ENCODE measurements at places on chromosomes 2 and 18.

DNA sequence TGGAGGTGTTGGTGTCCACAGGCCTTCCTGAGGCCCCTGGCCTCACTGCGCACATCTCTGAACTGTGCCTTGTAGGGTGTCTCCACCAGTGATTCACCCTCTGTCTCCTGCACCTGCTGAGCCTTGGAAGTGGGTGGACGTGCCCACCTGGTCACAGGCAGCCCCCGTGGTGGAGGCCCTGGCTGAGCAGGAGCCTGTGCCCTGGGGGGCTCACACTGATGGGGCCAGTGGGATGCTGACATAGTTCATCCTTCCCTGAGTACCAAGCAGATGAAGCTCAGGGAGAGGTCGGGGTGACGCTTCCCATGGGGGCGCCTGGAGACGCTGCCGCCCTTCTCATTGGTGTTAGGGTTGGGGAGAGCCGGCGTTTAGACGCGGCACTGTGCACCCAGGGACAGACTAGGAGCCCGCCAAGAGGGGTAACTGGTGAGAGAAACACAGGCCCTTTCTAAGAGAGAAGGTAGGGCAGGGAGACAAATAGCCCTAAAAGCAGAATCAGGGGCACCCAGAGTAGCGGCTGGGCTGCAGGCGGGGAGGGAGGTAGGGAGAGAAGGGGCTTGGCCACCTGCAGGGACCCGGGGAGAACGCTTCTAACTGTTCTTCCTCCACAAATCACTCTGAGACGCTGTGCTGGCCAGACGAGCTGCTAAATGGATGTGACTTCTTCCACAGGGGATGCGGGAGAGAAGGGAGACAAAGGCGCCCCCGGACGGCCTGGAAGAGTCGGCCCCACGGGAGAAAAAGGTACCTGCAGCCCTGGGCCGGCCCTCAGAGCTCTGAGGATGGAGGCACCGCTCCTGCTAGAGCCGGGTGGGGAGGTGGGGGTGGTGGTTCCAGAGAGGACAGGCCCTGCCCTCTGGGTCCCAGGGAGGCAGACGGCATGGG is 18.0 kb downstream of the COLEC11 start:
- no peak for DNase-seq

- no peak for DNase-seq
These were observed 10.6 kb upstream of the WIPF1 start for GRCh38 chr2:174607989-174608865.

- no peak for DNase-seq
These were observed 46.7 kb downstream of the KIDINS220 start for GRCh38 chr2:8790739-8791162.

GRCh38 chr2:63866009-63866709 is 24.5 kb downstream of the UGP2 start:
- DNase-seq = no peak

- no peak for DNase-seq
These were observed 106.8 kb upstream of the LYPD6 start for GRCh38 chr2:149223472-149224095.

DNA sequence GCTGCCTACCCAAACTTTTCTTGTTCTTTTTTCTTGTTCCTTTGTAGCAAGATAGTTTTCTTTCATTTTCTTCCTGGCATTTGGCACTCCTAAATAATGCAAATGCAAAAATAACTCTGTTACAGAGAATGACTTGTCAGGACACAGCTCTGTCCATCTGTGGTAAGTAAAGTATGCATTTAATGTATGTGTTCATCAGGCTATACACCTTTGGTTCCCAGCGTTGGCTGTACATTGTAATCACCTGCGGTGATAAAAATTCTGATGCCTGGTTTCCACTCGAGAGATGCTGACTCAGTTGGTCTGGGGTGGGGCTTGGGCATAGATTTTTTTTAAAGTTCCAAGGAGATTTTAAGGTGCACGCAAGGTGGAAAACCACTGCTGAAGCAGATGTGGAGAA is at the start of gene SERPINB13:
Gene SERPINB13 (plus strand): TSS at position 378 of the 400 bp plus-strand sequence. CDS start 1,325 bp downstream, outside the sequence.
- DNase-seq = no peak

DNA sequence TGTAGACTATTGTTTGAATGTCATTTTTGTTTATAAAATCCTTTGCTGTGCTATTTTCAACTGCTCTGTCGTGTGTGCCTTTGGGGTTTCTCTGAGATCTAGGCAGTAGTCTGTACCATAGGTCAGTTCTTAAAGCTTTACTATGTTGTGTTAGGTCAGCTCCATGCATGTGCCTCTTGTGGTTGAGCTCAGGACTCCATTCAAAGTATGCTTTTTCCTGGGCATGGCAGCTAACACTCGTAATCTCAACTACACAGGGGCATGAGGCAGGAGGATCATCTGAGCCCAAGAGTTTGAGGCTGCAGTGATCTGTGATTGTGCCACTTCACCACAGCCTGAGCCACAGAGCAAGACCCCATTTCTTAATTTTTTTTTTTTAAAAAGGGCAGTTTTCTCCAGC is 174.4 kb upstream of the SPHKAP start:
- DNase-seq = no peak

GRCh38 chr2:132488491-132488890 is 71.9 kb downstream of the GPR39 start:
- DNase-seq = no peak

GRCh38 chr2:110871637-110872036 is 139.3 kb downstream of the ACOXL start:
- no peak for DNase-seq

DNA sequence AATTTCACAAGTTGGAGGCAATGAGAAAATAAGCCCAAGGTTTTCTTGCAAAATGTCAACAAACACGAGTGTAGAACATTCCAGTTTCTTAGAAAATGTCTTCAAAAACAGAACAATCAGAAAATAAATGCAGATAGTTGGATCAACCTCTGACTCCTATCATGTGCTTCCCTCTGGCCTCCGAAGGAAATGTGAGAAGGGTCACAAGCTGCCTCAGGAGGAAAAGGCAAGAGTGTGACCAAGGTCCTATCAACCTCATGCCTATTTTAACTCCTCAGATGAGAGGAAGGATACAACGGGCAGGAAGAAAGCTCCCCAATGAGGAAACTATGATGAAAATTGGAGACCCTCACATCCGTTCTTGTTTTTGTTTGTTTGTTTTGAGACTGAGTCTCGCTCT is 7.9 kb downstream of the SCYGR5 start:
- no peak for DNase-seq

GRCh38 chr2:160044728-160045127 is 17.7 kb downstream of the PLA2R1 start:
- no peak for DNase-seq

GRCh38 chr2:238158018-238158508 is 707 bp upstream of the ERFE start:
- no peak for DNase-seq

DNA sequence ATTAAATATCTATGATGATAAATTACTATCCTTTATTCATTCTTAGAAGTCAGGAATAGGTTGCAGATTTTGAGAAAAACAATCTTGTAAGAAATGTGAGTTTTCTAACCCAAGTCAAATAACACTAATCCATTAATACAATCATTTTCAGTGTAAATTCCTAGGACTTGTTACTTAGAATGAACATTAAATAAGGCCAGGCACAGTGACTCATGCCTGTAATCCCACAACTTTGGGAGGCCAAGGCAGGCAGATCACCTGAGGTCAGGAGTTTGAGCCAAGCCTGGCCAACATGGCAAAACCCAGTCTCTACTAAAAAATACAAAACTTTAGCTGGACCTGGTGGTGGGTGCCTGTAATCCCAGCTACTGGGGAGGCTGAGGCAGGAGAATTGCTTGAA is 45.8 kb upstream of the CDKL4 start:
- no peak for DNase-seq

- no peak for DNase-seq
These were observed 215.3 kb upstream of the GULP1 start for GRCh38 chr2:188076149-188077056.

DNA sequence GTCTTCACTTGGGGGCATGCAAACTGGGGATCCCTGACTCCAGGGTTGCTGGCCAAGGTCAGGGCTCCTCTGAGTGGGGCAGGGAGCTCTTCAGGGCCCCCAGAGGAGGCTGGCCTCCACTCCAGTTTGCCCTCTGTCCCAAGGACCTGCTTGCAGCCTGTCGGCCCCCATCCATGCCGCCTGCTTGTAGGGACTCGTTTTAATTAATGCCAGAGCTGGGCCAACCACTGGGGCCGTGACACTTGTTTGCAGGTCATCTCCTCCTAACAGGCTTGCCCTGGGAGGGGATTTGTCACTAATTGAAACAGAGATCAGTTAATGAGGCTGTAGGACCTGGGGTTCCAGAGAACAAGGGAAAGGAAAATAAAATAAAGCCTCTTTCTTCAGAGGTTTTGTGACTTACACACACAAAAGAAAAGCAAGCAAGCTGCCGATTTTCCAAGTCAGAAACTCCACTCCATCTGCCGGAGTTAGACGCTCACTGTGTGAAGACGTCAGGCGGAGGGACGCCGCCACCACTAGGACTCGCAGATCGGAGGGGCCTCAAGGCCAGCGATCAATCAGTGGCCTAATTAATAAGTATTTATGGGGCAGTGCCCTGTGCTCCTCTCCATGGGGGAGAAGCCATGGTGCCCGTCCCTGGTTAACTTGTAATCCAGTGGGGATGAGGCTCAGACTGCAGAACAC is 75.9 kb downstream of the SFXN5 start:
- no peak for DNase-seq

- peak; percentile 42 for DNase-seq
These were observed 95.5 kb downstream of the DYSF start for GRCh38 chr2:71548646-71549425.

DNA sequence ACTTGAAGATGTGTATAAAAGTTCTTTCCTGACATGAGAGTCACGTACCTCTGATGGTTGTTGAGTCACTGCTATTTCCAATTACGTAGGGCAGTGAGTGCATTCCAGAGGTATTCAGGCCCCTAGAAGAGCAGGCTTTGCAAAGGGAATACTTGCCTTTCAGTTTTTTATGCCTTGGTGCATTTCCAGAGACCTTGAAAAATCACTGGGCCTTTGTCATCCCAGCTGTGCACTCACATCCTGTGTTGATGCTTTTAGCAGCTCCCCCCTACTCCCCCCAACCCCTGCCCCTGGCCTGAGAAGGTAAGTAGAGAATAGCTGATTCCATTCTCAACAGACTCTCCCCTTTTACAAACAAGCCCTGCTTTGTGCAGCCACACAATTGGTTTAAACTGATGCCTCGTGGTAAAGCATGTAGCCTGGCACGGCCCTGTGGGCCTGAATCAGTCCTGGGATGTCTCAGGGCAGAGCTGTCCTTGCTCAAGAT is 174.2 kb downstream of the PRPF40A start:
- no peak for DNase-seq

Data from stimulated activated CD8-positive, alpha-beta memory T cell treated with anti-CD3 and anti-CD28 coated beads, Interleukin-7, amount 100 ng/mL, for 1 hour (primary cell).